ENCODE measurements at places on chromosomes 3 and 15.
A peak's percentile ranks its signal among the peaks of the same experiment; 100 is the strongest.

DNA sequence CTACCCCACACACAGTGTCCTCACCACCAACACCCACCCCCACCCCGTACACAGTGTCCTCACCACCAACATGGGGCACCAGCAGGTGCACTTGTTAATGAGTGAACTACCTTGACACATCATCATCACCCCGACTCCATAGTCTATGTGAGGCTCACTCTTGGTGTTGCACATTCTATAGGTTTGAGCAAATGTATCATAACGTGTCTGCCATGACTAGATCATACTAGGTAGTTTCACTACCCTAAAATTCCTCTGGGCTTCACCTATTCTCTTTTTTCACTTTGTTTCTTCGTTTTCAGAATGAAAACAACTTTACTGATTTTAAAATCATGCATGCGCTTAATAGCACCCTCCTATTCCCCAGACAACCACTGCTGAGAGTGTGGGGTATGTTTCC lies 102.6 kb upstream of the SLC6A6 start:
- no peak for DNase-seq

- no peak for DNase-seq
Observed at GRCh38 chr3:37970802-37971201, 19.8 kb upstream of the VILL start.

DNA sequence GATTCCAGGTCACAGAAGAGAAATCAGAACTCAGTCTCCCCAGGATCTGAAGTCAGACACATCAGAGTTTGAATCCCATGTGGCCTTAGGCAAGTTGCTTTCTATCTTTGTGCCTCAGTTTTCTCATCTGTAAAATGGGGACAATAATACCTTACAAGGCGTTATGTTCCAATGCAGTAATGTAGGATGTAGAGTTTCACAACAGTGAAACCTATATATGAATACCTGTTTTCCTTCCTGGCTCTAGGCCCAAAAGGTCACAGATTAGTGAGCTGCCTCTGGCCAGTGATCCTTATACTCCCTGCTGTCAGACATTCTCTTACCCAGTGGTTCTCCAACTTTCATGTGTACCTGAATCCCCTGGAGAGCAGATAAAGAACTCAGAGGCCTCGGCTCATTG lies 72.9 kb upstream of the OXTR start:
- no peak for DNase-seq

GRCh38 chr3:171175741-171176234 lies 149.3 kb upstream of the SLC2A2 start:
- no peak for DNase-seq

DNA sequence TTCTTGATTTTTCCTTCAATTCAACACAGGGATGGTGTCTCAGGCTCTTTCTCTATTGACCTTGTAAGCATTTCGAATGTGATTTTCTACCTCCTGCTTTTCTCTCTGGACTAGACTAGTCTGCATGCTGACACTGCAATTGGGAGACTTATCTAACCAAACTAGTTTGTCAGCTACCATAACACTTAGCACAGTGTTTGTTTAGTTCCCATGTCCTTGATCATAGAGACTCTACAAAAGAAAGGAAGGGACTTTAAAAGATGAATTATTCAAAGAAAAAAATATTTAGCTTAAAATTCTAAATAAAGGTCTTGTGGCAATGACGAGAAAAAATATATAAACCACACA lies 407.0 kb downstream of the ERC2 start:
- no peak for DNase-seq

DNA sequence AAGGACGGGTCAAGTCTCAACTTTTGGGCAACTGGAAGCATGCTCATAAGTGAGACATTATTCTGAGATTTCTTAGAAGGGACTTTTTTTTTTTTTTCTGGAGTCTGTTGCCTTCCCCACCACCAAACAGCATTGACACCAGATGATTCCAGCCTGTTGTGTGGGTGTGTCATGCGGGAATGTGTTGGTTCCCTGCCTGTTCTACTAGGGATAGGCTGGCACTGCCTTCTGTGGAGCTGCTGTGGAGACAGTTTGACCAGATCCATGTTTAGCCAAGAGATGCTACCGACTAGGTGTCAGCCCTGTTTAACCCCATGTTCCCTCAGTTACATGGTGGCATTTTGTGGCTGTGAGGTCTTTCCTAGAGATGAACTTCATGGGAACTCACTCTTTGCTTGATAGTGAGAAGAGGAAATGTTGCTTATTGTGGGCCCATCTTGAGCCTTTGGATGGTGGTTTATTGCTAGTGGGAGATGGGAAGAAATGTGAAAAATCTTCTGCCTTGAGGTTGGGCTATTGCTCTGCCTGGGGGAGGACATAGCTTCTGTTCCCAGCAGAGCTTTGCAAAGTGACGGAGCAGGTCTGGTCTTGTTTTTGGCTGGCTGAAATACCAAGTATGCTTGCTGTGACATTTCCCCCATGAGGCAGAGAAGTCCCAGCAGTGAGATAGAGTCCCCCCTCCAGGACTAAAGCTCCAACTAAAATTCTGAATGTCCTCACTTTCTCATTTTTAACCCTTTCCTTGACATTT lies 31.3 kb downstream of the TRAK1 start:
- no peak for DNase-seq

GRCh38 chr3:50390508-50391224 lies 31.3 kb upstream of the TMEM115 start:
- no peak for DNase-seq

DNA sequence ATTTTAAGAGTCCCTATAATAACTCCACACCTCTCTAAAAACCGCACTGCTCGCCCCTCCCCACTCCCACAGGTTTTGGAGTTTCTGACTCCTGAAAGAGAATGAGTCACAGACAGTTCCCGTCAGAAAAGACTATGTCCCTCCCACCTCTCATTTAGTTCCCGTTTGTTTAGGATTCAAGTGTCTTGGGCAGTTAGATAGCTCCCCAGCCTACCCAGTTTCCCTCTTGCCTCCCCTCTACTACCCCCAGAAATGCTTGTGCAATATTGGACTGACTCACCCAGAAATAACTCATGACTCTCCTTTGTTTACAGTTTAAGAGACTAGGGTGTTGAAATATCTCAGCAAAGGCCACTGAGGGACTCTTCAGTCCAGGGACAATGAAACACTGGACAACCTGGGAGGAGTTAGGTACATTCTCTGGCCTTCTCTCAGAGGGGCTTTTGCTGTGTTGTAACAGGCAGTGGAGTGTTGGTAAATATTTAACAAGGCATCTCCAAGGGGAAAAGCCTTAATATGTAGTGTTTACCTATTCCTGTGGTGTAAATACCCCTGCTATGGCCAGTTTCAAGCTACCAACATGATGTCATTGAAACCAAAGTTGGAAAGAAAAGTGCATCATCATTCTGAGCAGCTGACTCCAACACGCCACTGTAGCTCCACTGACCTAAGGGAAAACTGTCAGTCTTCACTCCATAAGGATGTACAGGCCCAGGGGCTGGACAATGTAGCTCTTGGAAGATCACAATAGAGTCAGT lies 96.1 kb upstream of the CHD2 start:
- peak; percentile 61 for DNase-seq

DNA sequence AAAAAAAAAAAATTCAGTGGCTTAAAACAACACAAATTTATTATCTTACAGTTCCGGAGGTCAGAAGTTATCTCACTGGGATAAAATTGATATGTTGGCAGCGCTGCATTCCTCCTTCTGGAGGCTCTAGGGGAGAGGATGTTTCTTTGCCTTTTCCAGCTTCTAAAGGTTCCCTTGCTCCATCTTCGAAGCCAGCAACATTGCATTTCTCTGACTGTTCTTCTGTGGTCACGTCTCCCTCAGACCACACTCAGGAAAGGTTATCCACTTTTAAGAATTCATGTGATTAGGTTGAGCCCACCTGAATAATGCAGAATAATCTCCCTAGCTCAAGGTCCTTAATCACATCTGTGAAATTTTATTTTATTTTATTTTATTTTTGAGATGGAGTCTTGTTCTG lies 23.4 kb upstream of the ACAP2 start:
- DNase-seq, result no peak

- DNase-seq, result no peak
Observed at GRCh38 chr15:67784856-67785430, 40.4 kb upstream of the SKOR1 start.

DNA sequence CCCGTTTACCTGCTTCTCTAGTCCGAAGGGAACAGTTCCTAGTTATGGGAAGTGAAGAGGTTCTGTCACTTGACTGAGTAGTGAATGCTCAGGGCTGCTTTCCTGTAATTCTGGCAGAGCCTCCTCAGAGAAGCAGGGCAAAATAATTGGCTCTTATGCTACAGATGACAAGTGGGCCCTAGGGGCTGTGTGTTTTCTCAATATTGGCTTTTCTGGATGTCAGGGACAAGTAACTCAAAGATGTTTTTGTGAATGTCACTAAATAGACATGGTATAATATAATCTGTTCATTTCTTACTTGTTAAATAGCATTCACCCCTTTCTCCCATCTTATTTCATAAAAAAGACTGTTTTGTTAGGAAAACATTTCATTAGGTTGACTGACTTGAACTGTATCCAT lies 40.1 kb downstream of the SGO1 start:
- DNase-seq, result no peak

DNA sequence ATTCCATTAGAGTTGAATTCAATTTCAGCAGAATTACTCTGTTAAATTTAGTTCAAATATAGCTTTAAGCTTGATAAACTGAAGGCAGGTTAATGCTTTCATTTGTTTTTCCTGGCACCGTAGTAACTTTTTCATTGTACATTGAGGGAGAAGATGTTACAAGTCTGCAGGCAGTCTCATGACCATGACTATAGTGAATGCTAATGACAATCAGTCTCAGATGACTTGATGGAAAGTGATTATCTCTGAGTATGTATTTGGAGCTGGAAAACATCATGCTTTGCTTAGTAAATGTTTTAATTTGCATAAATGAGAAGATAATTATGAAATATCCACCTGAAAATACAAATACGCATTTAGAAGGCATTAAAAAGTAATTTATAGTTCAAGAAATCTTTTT lies 16.0 kb upstream of the RNF7 start:
- no peak for DNase-seq

DNA sequence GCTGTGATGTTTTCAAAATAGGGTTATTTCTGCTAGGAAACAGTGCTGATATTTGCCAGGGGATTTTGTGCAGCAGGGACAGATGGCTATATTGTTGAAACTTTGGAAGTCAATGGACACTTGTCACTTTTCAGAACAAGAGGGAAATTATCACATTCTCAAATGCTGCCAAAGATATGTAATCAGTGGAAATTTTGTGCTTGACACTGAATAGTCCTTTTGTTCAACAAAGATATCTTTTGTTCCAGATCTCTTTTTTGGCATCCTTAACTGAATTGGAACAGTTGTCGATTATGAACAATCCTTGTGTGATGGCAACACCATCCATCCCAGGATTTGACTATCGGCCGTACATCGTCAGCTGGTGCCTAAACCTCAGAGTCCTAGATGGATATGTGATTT lies 7.8 kb downstream of the CEP97 start:
- DNase-seq, result no peak

GRCh38 chr3:172059532-172059931 lies 20.2 kb downstream of the FNDC3B start:
- DNase-seq, result no peak

DNA sequence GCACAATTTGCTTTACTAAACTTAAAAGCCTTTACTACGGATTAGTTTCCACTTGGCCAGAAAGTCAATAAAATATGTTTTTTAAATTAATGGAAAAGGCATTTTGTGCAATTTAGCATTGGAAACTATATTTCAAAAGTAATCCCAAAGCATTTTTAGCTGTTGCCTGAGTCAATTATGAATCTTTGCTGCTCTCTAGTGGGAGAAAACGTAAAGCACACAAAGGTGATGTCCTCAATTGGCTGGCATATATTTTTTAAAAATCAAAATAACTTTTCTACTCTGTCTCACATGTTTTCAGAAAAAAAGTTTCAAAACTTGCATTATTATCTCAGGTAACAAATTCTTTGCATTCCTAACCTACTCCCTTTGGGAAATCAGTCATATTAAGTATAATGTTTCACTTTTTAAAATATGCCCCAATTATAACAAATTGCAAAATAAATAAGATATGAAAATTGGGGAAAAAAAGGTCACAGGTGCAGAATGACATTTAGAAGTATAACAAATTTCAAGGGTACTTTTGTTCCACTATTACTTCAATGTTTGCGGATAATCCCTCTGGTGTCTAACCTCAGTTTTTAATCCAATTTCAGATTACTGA lies 47.2 kb upstream of the TEX55 start:
- no peak for DNase-seq

- DNase-seq, result no peak
Observed at GRCh38 chr3:17045705-17046104, 160.9 kb downstream of the PLCL2 start.

DNA sequence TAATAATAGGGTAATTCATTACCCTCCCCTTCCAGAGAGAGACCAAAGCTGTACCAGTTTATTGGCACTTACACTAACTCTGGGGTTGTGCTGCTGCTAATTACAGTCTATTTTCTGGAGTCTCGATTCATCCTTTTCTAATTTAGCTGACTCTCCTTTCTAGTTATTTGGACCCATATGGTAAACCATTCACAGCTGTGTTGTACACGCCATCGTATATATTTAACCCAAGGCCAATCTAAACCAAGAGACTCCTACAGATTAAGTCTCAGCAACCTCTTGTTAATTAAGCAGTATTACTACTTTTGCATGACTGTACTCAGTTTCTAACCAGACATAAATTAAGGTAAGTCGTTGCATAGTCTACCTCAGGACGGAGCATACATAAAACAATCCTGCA lies 22.5 kb downstream of the ANXA2 start:
- no peak for DNase-seq

DNA sequence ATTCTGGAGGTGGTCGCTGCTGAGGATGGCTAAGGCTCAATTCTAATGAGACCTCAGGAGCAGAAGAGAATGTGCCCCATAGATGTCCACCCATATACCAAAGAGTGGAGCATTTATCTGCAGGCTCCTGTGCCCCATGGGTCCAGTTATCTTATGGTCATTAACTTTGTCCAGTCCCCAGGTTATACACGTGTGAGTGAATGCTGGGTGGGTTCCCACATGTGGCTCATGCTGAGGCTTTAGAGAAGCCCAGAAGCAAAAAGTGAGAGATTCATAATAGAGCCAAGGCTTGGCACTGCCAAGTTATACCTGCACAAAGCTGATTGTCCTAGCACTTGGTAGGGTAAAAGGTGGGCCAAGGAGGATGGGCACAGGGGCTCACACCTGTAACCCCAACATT lies 30.0 kb upstream of the MINAR1 start:
- no peak for DNase-seq

- DNase-seq, result no peak
Observed at GRCh38 chr15:97504031-97504792, 456.3 kb upstream of the ARRDC4 start.

GRCh38 chr3:4829031-4829394 lies 150.2 kb upstream of the BHLHE40 start:
- no peak for DNase-seq

- no peak for DNase-seq
Observed at GRCh38 chr3:114707252-114707860, 413.5 kb downstream of the TIGIT start.

- no peak for DNase-seq
Observed at GRCh38 chr15:77542491-77543001, 90.2 kb downstream of the LINGO1 start.

DNA sequence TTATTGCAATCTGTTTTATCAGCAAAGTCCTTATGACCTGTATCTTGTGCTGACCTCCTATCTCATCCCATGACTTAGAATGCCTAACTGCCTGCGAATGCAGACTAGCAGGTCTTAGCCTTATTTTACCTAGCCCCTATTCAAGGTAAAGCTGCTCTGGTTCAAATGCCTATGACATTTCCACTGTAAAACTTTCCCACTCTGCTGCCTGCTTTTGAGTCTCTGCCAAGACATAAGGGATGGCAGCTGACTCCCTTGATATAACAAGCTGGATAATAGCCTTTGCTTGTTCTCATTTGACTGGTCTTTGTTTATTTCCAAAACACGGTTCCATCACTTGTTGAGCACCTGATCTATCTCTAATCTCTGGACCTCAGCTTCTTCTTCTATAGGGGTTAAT lies 131.9 kb upstream of the STRIT1 start:
- no peak for DNase-seq
